Left lung (tissue), 14 donors: ENCODE measurements at places on chromosomes 16 and 17.

DNA sequence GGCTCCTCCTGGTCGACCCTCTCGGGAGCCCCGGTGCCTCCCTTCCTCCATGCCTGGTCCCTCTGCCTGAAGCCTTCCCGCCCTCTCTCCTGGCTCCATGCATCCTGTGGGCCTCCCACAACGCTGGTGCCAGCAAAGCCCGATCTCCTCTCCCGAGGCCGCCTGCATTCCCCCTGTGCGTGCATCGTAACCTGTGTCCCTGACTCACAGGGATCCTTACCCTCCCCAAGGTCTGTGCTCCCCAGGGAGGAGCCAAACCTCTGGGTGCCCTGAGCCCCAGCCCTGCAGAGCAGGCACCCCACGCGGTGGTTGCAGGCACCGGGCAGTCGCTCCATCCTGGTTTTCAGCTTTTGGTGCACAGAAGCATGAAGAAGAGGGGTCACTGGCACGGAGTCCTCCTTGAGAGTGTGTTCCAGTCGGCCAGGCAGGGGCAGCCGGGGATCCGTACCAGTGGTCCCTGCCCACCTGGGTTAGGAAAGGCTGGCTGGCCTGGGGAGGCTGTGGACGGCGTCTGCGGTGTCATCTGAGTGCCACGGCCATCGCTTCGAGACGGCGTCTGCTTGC, 1.8 kb upstream of the ENPP7 start:
- DNase-seq = no peak

GRCh38 chr16:15897834-15898254, 9.4 kb upstream of the CEP20 start:
- DNase-seq = no peak

DNA sequence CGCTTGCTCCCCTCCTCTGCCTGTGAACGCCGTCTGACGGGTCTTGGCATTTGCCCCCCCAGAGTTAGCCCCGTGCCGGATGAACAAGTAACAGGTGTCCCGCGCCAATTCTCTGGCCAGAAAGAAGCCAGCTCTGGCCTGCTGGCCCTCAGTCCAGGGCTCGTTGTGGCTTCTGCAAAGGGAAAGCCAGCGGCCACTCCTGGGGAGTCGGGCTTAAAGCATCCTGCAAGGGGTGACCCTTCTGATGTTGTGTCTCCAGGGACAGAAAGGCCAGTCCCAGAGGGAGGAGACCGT, 18.4 kb upstream of the OSGIN1 start:
- no peak for DNase-seq

- no peak for DNase-seq
Observed at GRCh38 chr16:55552621-55553020, 13.9 kb upstream of the CAPNS2 start.
